Left kidney (tissue), 8 donors: ENCODE measurements at places on chromosomes 5 and 9. TPM values are rescaled to one million over a fixed set of nuclear protein-coding genes. Genes with fewer than 3 reads are reported as not detected.

JAKMIP2 gene
- 6.6 TPM for polyA plus RNA-seq

OR1J4 gene
- polyA plus RNA-seq: not detected

C9orf40 gene
- 6.4 TPM for polyA plus RNA-seq

SLC26A2 gene
- 22.8 TPM for polyA plus RNA-seq

SELENOP gene
- polyA plus RNA-seq: 433 TPM

TRIM14 gene
- polyA plus RNA-seq: 8.0 TPM

CDH10 gene
- polyA plus RNA-seq: 7.7 TPM
